Stimulated activated CD4-positive, alpha-beta T cell treated with anti-CD3 and anti-CD28 coated beads, Interleukin-1b, Interleukin-23, amount 100 ng/mL, for 1 hour (primary cell): ENCODE measurements at places on chromosomes 2 and 18.
A peak's percentile ranks its signal among the peaks of the same experiment; 100 is the strongest.

DNA sequence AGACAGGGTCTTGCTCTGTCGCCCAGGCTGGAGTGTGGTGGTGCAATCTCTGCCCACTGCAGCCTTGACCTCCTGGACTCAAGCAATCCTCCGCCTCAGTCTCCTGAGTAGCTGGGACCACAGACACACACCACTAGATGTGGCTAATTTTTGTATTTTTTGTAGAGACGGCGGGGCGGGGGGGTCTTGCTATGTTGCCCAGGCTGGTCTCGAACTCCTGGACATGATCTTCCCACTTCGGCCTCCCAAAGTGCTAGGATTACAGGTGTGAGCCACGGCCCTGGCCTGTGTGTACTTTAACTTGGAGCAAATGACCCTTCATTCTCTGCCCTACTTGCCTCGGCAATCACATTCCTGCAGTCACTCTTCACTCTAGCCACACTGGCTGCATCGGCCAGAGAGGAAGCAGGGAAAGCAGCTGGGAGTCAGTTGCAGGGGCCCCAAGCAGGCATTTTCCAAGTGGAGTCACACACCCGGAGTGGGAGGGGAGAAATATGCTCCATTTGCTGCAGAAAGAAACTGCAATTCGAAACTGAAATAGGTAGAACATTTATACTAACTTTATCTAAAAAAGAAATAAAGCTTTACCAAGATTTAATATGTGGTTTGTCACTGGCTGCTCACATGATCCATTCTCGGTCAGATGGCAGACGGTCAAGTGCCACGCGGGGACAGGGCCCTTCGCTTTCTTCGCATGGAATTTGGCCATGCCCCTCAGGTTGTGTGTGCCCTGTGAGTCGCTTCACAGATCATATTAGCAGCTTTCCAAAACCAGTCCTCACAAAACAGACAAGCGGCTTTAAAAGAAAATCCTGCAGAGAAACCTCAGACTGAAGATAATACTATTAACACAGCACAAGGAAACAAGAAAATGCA lies 37.1 kb downstream of the FAM161A start:
- no peak for DNase-seq

DNA sequence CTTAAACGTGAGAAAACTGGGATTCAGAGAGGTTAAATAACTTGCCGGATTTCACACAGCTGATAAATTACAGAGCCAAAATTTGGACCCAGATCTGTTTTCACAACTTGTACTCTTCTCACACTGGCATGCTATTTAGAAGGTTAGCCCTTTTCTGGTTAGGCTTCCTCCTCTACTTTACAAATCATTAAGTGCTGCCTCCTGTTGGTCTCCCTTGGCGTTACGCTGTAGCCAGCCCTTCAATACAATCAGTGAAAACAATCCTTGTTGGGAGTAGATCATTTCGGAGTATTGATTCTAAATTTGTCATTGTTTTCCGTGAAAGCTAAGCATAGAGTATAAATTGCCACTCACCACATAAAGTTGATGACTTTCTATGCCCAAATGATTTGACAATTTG lies 153.5 kb downstream of the ARHGAP15 start:
- no peak for DNase-seq

GRCh38 chr2:121099329-121100290 lies 185.4 kb downstream of the TFCP2L1 start:
- DNase-seq, result no peak

- DNase-seq, result no peak
Measured at GRCh38 chr2:241855245-241855887, 3.3 kb downstream of the PDCD1 start.

- no peak for DNase-seq
Measured at GRCh38 chr2:238919307-238919706, 71.4 kb downstream of the TWIST2 start.

DNA sequence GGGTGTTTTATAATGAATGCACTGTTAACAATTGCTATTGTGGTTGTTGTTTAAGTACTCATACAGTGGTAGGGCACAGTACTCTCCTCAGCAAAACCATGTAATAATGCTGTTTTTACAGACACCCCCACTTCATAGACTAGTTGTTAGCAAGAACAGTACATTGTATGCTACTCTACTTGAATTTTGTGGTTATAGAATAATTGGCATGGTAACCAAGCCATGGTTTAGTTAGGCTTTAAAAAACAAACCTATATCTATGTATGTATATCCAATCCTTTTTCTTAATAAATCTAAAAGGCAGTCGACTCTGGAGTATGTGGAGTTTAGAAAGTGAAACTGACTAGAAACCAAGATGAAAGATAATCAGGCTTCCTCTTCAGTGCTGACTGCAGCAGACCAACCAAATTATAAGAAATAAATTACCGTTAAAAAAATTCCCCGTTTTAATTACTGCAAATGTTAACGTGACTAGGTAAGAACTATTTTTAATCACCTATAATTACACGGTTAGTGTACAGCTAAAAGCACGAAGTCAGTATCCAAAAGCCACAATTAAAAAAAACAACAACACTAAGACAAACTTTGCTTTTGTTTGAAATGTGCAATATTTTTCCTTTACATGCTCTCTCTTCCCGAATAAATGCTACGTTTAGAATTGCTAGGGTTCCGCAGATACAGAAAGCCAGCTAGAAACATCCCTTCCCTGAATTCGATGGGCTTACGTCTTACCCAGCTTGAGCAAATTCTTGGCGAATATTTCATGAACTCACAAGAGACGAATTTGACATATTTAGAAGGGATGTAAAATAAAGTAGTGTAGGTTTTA lies 113.3 kb upstream of the SERTAD2 start:
- DNase-seq, result no peak

- no peak for DNase-seq
Measured at GRCh38 chr2:135473567-135473966, 57.5 kb downstream of the ZRANB3 start.

DNA sequence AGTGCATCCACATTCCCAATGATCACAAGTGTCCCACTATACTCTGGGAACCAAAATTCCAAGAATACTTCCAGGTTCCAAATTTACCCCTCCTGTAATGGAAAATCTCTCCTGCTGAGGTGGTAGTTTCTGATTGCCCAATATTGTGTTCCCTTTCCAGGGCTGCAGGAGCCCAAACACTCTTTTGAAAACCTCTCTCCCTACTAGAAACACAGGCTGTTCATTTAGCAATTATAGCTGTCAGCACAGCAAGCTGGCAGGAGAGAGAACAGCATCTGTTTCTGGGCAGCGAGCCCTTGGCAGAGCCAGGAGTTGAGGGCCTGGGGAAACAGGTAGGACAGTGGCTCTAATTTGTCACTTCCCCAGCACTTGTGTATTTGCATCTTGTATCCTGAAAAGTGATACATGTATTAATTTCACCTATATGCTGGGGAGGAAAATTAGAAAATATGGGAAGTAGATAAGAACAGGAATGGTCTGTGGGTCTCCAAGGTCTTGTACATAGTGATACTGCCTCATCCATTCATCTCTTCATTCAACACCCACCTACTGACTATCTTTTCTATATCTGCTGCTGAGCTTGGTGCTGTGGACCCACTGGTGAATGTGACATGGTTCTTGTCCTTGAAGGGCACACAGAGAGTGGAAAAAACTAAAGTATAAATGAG lies 16.9 kb upstream of the PAIP2B start:
- DNase-seq, result no peak

GRCh38 chr2:226799211-226799975 lies at the start of gene IRS1:
IRS1 (minus strand) TSS chr2:226799820; CDS start chr2:226798738, 1,082 bp downstream.
- DNase-seq, result no peak

DNA sequence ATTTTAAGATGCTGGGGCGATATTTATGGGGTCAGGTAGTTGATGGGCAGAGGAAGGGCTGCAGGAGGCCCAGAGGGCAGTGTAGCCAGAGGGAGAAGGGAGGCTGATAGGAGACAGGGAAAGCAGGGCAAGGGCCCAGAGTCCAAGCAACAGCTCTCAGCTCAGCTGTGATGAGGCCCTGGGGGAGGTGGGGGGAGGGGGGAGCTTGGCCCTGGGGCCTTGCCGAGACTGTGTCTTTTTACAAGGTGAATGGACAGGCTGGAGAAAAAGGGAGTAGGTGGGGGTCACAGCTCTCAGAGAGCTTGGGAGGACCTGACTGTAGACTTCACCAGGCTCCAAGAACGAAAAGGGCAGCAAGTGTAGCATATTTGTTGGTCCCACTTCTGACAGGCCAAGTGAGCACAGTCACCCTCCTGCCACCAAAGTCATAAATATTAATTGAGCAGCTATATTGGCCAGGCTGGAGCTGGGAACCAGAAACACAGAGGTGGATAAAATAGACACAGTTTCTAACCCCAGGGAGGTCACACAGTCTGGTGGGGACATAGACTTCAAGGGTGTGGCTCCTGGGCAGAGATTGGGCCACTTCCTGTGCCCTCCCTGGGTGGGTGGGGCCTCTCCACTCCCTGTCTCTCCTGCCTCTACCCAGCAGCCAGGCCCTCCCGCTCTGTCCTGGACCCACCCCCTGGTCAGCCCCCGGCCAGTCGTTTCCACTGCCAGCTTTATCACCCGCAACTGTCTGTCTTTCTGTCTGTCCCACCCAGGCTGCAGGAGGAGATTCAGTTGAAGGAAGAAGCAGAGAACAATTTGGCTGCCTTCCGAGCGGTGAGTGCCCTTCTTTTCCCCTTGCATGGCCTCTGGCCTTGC lies 1.4 kb downstream of the DES start:
- DNase-seq, result no peak

GRCh38 chr2:138185827-138186226 lies 221.6 kb downstream of the HNMT start:
- no peak for DNase-seq

DNA sequence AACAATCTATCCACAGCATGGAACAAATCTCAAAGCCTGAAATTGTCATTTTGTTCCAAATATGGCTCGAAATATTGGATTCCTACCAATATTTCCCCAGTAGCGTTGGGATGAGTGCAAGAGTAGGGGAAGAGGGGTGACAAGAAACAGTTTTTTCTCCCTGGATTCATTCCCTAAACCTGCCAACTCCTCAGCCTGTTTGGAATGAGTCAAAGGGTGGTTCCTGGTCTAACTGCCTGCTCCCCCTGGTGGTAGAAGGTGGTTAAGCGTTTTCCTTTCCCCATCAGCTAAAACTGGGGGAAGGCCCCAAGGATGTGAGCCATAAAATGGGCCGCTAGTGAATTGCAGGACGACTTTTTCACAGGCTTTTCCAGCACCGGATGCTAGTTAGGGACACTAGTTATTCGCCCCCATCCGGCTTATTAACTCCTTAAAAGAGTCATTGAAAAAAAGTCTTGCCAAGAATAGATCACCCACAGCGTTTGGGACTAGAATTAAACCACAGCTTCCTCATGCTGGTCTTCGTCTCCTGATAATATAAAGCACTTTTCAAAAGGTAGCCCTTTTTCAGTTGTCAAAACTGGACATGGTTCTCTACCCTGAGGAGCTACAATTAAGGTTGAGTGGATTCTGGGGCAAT lies 72.5 kb downstream of the DHRS9 start:
- peak; percentile 15 for DNase-seq
